Omental fat pad (tissue), 4 donors: ENCODE measurements at places on chromosomes 6 and 20.

DNA sequence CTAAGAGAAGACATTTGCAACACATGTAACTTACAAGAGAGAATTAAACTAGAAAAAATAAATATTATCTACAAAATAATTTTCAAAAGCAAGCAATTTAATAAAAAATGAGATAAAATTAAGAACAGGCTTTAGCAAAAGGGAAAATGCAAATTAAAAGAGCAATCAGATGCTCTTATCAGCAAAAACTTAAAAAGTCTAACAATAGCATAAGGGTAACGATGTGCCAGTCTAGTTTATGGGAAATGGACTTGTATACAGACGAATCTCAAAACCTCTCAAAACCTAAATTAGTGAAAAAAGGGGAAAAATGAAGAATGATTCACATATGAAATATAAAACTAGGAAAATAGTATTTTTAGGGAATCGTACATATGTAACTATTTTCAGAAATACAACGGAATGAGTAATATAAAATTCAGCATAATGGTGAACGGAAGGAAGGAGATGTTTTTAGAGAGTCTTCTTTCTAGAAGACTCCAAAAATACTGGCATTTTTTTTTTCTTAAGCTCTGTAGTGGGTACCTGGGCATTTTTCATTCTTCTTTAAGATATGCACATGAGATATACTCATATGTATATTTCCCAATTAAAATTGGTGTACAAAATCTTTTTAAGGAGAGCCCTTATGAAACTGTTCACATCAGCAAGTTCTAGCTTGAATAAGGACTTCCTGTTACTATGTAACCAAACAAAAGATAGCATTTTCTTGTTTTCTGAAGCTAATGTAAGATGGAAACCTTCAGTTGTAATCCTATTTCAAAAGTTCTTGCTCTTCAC lies 927 bp upstream of the MANEA start:
- DNase-seq, result no peak

DNA sequence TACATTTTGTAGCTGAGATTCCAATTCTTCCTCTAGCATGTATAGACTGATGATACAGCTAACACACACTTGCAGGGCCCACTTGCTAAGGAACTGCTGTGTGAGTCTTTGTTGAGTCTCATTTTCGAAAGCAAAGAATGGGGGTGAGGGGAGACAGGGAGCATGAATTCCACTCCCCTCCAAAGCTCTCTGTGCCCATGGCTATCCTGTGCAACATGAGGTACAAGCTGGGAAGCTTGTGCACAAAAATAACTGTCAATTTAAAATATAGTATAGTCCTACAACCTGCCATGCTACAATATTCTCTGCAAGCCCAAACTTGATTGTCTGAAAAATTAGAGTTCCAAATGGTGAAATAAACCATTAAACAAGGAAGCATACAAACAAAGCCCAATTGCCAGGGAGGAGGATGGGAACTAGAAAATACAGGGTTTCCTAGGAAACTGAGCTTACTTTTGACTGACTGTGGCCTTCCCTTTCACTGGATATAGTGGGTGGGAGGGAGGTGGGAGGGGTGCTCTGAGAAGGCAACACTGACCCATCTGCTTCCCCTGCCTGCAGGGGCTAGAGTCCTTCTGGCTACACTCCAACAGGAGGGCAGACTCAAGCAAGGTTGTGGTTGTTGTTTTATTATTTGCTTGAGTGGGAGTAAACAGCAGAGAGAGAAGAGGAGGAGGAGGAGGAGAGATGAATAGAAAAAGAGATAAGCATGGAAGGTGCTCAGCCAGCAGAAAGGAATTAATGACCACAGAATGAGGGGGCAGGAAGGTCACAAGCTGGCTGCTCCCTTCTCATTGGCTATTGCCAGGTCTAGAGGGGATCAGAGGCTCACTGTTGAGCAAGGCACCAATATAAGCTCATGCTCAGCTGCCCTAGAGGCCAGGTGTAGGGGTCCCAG lies 84.6 kb downstream of the FYN start:
- no peak for DNase-seq

DNA sequence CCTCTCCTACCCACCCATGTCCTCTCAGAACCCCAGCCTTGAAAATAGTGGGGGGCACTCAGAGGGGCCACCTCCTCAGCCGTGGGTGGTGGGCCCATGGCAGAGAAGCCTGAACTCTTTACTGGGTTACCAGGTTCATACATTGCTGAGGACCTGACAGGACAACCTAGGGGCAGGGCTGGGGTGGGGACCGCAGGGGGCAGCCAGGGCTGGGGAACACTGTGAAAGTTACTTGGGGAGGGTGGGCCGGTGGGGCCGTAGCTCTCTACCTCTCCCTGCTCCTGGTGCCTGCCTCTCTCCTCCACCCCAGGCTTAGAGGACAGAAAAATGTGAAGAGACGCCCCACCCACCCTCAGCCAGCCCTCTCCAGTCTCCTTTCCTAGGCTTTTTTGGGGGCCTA lies 15.4 kb downstream of the MDFI start:
- DNase-seq, result no peak

- DNase-seq, result no peak
Observed at GRCh38 chr6:25564943-25565342, 87.1 kb upstream of the SCGN start.

- DNase-seq, result no peak
Observed at GRCh38 chr6:131004387-131004755, 58.7 kb downstream of the EPB41L2 start.

DNA sequence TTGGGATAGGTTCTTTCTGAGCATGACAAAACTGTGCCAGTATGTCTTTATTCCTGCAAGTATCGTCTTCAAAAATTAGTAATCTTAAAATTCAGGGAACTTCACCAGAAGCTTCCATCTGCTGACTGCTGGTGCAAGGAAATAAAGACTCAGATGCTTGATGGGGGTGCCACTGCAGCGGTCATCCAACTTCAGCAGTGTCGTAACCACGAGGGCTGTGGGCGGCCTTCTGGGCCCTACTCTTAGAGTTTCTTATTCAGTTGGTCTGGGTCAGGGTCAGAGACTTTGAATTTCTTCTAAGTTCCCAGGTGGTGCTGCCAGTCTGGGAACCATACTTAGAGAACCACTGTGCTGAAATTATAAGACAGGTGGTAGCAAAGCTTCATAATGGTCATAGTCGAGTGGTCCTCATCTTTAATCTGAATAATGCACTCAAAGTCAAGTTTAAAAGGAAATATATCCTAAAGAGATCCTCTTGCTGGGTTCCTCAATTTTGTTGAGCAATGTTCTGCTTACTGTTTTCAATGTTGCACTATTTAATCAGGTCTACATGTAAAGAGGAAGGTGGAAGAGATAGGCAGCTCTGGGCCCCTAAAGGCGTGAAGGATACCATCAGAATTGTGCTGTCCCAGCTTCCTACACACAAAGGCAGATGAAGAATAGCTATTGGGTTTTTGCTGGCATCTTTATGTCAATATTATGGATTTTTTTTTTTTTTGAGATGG lies 165.4 kb upstream of the GMDS start:
- DNase-seq, result no peak

DNA sequence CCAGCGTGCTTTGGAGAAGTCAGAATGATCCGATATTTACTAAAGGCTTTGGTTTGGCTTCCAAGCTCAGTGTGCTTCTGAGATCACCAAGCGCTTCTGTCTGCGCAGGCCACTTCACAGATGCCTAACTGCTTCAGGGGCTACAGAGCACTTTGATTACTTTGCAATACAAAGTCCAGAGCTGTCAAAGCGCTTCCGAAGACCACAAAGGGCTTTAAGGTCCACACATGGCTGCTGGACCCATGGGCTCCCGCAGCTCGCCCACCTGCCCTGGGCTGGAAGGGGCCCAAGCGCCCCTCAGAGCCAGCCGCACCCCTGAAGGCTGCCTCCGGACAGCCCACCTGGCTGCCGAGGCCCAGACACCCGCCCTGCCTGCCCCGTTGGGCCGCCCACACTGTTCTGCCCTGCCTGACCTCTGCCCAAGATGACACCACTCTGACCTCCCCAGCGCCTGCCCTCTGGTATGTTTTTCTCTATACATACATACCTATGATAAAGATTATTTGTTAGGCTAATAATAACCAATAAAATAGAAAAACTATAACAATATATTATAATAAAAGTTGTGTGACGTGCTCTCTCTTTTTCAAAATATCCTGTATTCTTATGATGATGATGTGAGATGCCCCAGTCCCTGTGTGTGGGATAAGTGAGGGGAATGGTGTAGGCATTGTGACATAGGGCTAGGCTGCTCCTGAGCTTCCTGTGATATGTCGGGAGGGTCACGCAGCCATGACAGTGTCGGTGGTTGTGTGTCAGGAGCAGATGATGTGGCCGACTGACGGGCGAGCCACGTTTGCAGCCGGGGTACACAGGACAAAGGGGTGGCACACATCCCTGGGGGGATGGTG lies 22.6 kb downstream of the DYNLT1 start:
- no peak for DNase-seq

DNA sequence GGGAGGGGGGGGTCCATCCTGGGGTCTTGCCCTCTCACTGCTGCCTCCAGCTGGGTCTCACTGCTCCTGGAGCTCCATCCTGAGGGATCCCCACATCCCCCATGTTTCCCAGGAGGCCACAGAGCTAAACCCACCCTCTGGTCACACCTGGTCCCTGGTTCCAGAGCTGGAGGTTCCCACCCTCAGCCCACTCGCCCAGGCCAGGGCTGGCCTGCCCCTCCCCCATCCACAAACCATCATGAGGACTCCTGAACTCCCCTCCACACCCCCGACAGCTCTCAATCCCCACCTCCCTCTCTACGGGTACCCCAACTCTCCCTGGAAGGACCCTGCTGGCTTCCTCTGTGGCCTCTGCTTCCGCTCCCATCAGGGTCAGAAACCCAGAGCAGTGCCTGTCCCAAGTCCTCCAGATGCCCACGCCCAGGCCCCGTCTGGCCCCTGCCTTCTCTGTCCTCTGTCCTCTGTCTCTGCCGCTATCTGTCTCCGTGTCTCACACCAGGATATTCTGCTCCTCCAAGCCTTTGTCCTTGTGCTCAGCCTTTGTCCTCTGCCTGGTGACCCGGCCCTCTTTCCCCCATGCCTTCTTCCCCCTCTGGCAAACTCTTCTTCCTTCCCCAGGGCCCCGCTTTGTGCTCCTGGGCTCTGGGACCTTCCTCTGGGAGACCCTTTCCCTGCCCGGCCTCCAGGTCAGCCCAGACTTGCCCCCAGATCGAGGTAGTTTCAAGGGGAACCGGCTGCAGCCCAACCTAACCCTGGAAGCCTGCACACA lies 74.0 kb downstream of the SRC start:
- no peak for DNase-seq

GRCh38 chr6:32484614-32484998 lies 44.9 kb downstream of the HLA-DRA start:
- DNase-seq, result no peak

- DNase-seq, result no peak
Observed at GRCh38 chr6:157329829-157330228, 6.5 kb upstream of the TMEM242 start.

- DNase-seq, result no peak
Observed at GRCh38 chr20:13718171-13718570, 66.5 kb downstream of the ESF1 start.

- DNase-seq, result no peak
Observed at GRCh38 chr6:54204921-54205591, 93.8 kb downstream of the MLIP start.

DNA sequence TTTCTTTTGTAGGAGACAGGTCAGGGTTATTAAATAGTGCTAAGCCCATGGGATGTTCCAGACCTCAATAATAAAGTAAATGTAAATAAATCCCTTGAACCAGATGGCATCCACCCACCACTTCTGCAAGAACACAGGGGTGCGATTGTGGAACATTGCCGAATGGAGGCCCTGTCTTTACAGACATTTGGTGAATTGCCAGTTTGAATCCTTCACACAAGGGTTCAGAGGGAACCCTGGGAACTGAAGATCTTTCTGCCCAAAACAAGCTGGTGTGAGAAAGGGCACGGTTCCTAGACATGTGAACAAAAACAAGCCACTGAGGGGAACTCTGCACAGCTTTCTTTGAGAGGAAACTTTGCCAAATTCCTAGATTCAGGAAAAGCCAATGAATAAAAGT lies 30.2 kb upstream of the RNF8 start:
- no peak for DNase-seq

- DNase-seq, result no peak
Observed at GRCh38 chr20:33370291-33370690, 31.0 kb downstream of the CDK5RAP1 start.
